Glutamatergic neuron (in vitro differentiated cells): ENCODE measurements at places on chromosomes 4 and X. TPM values are rescaled to one million over a fixed set of nuclear protein-coding genes. Genes with fewer than 3 reads are reported as not detected.

The CNKSR2 gene
- 18.5 TPM for total RNA-seq

GRCh38 chr4:182533964-182534363 is 290.8 kb downstream of the TENM3 start:
- DNase-seq: no peak
- H3K4me3 ChIP-seq: no peak overlapping the region
- no peaks in the 10 kb centered on the region for H3K27me3 ChIP-seq

DNA sequence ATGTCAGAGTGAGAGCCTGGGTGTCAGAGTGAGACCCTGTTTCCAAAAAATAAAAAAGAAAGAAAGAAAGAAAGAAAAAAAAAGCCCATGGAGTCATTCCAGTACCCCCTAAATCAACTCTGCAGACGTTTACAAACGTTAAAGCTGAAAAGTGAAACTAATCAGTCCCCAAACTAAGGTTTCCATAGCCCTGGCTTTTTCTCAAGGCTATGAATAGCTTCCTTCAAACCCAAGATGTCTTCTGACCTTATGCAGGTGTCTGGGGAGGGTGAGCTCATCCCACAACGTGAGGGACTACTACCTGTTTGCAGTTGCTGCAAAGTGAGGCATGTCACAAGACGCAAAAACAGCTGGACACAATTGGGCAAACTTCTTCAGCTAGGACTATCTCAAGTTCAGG is 144.0 kb downstream of the SH3KBP1 start:
- H3K27ac ChIP-seq: no peak overlapping the region
- H3K36me3 ChIP-seq: no peaks in the 10 kb centered on the region
- H3K4me3 ChIP-seq: no peak overlapping the region
- no peaks in the 10 kb centered on the region for H3K27me3 ChIP-seq
- no peak for DNase-seq
- H3K4me1 ChIP-seq: peaks cover 3% of the 10 kb centered on the region

DNA sequence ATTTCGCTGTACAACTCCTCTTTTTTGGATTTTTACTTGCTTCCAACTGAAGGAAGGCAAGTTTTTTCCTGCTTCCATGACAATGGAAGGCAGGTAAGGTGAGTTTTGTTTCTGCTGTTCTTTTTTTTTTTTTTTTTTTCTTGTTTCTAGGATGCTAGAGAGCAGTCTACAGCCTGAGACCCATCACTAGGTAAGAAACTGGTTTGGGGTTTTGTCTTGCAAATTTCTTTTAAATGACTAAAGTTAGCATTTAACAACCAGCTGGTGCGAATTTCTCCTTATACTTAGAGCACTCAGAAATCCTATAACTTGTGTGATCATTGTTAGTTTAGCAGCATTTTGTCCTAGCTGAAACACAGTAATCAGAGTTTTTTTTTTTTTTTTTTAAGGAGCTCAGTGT is 378.4 kb upstream of the CNKSR2 start:
- DNase-seq: no peak
- no peaks in the 10 kb centered on the region for H3K4me1 ChIP-seq
- no peaks in the 10 kb centered on the region for H3K27me3 ChIP-seq
- H3K27ac ChIP-seq: no peak overlapping the region
- H3K4me3 ChIP-seq: no peak overlapping the region
- H3K36me3 ChIP-seq: no peaks in the 10 kb centered on the region

GRCh38 chrX:16476692-16477091 is 173.3 kb upstream of the S100G start:
- DNase-seq: no peak
- no peak overlapping the region for H3K27ac ChIP-seq
- no peaks in the 10 kb centered on the region for H3K36me3 ChIP-seq
- H3K4me3 ChIP-seq: no peak overlapping the region
- H3K27me3 ChIP-seq: peaks cover 1% of the 10 kb centered on the region

DNA sequence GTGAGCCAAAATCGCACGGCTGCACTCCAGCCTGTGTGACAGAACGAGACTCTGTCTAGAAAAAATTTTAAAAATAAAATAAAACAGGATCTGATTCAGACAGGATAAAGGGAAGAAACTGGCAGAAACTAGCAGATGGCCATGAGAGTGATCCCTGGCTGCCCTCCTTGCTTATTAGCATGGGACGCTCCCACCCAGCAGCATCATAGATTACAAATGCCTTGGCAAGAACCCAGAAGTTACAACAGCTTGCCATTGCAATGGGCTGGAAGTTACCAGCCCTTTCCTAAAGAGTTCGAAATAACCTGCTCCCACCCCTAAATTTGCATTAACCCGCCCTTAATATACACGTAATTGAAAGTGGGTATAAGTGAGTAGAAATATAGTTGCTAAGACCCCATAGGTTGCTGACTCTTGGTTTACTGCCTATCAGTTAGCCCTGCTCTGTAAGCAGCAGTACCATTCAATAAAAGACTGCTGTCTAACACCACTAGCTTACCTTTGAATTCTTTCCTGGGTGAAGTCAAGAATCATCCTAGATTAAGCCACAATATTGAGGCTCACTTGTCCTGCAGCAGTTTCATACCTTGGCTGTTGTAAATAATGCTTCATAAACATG is 9.1 kb upstream of the XAGE2 start:
- H3K4me1 ChIP-seq: no peaks in the 10 kb centered on the region
- DNase-seq: no peak
- H3K27me3 ChIP-seq: no peaks in the 10 kb centered on the region
- H3K4me3 ChIP-seq: no peak overlapping the region
- H3K27ac ChIP-seq: no peak overlapping the region

The IGSF1 gene
- total RNA-seq: 3.0 TPM
